ENCODE measurements at places on chromosomes 12 and 14.

- no peak for DNase-seq
Observed at GRCh38 chr12:65838330-65838976, 14.2 kb downstream of the HMGA2 start.

DNA sequence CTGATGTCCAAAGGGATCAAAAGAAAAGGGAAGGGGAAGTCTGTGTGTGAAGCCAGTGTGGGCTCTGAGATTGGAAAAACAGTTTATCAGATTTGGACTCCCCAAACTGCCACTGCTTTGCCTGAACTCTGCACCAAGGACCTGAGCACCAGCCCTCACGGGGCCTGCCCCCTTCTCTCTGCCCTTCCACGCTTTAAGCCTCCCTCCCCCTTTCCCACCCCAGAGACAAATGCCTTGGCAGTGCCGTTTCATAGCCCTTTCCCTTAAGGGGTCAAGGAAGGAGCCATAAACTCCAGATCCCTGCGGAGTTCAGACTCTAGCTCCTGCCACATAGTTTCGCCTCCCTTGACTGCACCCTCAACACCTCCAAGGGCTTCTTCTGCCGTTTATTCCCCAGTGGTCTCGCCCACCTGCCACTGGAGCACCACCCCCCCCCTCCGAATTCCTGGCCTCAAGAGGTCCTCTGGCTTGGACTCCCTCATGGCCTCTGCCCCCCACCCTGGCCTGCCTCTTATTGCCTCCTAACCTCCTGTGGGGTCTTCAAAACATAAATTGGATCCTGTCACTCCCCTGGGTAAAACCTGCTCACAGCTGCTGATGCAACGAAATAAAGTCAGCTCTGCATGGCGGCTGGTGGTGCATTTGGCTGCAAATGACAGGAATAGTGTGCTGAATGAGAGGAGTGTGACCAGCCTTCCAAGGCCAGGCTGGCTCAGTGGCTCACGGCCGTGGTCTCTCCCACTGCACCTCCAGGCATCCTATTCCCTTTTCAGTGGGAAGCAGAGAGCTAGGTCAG, 18.8 kb downstream of the SLC25A29 start:
- DNase-seq: no peak

DNA sequence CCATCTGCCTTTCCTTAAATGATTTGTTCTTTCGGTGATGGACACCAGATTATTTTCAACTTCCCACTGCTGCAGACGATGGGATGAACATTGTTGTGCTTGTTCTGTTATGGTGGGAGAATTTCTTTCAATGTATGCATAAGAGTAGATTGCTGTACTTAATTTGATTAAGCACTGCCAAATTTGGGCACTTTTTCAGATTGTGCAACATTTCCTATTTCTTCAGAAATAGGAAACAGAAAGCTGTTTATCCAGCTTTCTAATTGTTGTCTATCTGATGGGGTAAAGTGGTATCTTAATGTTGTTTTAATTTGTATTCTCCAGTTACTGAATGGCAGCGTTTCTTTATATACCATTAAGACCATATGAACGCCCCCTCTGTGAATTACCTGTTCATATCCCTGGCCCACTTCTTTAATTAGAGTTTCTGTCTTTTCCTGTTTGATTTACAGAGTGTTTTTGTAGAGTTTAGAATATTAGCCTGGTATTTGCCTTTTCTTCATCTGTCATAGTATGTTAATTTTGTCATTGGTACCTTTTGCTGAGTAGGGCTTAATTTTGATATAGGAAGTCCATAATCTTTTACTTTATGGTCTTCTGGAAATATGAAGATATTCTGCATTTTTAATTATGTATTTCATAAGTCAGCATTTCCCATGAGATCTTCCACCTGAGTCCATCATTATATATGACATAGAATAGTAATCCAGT, 59.6 kb downstream of the DIP2B start:
- no peak for DNase-seq

DNA sequence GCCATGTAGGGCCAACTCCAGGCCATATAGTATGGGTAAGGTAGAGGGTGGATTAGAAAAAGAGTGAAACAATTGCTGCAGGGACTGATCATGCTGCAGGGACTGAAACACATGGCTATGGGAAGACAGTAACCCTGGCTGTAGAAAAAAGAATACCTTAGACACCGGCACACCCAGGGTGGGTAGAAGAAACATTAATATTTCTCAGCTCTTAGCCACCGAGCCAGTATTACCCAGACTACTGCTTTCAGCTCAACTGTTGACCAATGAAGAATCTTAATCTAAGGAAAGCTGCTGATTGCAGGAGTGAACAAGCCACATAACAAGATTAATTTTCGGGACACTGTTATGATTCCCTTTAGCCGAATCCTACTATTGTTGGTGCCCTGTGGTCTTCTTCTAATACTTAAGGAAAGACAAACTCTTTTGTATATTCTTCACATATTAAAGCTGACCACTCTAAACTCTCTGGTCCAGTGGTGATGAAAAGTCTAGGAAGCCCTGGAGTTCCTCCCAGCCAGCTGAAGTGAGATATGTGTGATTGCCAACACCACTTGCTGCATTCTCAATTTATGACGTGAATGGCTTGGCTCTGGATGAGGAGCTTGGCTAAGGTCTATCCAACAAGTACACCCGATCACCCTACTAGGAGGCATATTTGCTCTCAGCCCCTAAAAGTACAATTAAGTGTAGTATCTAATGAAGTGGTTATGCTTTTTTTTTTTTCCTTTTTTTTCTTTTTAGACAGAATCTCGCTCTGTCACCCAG, 69.2 kb downstream of the NOVA1 start:
- no peak for DNase-seq

DNA sequence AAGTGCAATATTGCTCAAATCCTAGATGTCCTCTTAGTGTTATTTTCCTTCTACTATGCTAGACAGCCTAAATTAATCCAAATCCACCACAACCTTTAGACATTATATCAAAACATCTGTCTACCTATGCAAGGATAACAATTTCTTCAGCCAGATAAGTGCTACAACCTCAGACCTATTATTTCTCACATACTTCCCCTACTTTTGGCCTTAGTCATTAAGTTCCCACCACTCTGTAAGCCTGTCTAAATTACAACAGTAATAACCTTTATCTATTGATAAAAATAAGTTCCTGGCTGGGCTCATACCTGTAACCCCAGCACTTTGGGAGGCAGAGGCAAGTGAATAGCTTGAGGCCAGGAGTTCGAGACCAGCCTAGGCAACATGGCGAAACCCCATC, 74.0 kb downstream of the KIF21A start:
- no peak for DNase-seq

DNA sequence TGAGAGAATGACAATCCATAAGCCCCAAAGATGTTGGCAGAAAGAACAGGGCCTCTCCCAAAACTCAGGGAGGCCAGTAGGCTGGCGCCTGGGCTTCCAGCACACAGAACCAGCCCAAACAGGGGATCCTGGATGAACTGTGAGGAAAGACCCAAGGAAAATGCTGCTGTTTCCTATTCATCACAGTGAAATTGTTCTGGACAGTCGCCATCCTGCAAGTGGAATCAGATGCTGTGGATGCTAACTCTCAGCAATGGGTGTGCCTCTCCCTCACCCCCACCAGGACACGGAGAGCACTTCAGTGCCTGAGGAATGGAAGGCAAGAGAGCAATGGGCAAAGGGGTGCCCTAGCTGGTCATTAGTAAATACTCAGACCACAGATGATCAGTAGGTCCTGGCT, 80.8 kb downstream of the ANO2 start:
- no peak for DNase-seq

GRCh38 chr12:46557539-46558373, 185.2 kb upstream of the SLC38A2 start:
- DNase-seq: no peak

GRCh38 chr12:109554761-109555160, 18.5 kb downstream of the MMAB start:
- DNase-seq: no peak

DNA sequence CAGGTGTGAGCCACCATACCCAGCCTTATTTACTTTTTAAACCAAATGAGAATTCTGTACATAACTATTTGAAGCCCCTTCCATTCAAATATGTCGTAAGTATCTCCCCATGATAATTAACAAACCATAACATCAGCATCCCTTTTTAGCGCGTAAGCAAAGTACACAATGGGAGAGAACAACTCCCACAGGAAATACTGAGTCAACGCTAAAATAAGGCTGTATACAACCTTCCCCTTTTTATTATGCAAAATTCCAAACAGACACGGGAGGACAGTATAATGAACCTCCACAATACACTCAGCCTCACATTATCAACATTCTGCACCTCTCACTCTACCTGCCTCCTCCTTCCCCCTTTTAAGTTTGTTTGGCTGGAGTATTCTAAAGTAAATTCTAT, 73.5 kb downstream of the CCDC88C start:
- no peak for DNase-seq

DNA sequence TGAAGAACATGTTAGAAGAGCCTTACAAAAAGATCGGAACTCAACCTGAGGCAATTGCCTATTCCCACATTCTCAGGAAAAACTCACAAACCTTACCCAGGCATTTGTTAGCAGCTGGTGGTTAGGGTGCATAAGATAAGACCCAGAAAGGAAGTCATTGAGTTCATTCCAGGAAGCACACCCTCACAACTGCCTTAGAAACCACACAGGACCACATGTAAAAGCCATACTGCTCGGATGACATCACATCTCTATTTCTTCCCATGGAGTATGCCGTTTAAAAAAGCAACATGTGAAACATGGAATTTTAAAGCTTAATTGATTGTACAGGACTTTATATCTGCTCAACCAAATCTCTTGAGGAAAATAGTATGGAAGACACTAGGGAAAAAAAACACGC, 411.2 kb downstream of the DAD1 start:
- no peak for DNase-seq

- DNase-seq: no peak
Observed at GRCh38 chr12:113189361-113189760, 3.8 kb downstream of the RITA1 start.

DNA sequence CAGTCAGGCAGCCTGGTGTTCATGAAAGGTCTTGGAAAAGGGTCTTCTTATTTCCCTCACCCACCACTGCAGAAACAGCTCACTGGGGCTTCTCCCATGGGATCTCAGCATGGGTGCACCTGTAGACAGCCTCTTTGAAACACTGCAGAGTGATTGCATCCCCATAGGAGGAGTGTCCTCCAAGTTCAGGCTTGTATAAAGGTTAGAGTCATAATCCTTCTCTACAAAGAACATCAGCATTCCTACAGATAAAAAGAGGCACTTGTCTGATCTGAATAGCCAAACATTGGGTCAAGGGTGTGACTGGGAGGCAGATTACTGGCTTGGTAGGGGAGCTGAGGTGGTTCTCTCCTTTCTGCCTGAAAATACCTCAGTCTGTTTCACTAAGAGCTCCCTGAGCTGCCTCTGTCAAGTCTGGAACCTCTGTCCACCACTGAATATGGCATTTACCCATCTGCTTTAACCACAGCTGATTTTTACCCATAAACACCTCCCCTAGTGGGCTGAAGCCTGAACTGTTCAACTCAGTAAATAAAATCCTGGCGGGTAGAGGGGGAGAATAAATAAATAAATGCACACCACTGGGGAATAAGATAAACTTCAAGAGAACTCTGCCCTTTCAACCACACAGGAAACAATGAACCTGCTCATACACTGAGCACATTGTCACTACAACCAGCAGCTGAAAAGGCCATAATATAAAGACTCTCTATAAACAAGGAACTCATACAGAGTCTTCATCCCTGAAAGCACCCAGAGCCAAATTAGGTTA, 120.7 kb upstream of the SCAF11 start:
- DNase-seq: no peak

GRCh38 chr14:91373591-91374254, 43.9 kb downstream of the CCDC88C start:
- DNase-seq: no peak

- no peak for DNase-seq
Observed at GRCh38 chr12:101696251-101697196, 916 bp upstream of the CHPT1 start.

Data from stimulated activated CD8-positive, alpha-beta memory T cell treated with anti-CD3 and anti-CD28 coated beads, Interleukin-15, amount 100 ng/mL, for 1 hour (primary cell).